ENCODE measurements at places on chromosomes 12 and 14.

GRCh38 chr14:22432348-22432976, 156.6 kb downstream of the DAD1 start:
- DNase-seq: no peak

DNA sequence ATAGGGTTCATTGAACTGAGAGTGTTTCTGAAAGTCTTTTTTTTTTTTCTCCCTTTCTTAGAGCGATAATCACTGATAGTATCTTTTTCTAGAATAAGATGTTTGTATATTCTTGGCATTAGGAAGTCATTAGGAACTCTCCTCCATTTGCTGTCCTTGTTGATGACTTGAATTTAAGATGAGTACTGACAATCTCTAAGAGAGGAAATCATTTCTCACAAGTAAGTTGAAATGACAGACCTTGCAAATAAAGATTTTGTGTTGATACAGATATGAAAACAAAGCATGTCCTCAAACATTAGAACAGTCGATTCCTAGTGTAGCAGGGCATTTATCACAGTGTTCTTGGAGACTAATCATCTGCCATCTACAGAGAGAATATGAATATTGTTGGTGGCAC, 458.4 kb upstream of the SYT1 start:
- DNase-seq: no peak

- DNase-seq: no peak
Observed at GRCh38 chr12:43551279-43551970, 578 bp downstream of the ADAMTS20 start.

GRCh38 chr12:101490286-101490920, 15.3 kb downstream of the SPIC start:
- no peak for DNase-seq

- no peak for DNase-seq
Observed at GRCh38 chr14:60622210-60622916, 26.9 kb downstream of the SIX1 start.

DNA sequence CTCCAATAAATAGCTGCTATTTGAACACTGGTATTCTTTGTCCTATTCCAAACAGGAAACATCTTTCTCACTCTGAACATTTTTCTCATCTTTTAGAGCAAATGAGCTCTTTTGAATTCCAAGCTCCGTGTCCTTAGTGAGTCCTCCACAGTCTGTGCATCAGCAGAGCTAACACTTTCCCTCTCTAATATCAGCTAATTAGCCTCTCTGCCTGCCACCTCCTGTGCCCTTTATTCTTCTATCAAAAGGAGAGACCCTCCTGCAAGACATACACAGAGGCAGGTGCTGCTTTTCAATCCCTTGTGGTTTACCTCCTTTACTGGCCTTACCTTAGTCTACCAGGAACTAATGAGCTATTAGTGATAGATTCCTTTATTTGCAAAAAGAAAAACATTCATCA, 178.5 kb downstream of the SLC35F4 start:
- no peak for DNase-seq

GRCh38 chr12:71008616-71009015, 88.1 kb upstream of the PTPRR start:
- no peak for DNase-seq

All from T-helper 22 cell (primary cell).